Activated CD4-positive, alpha-beta T cell treated with anti-CD3 and anti-CD28 coated beads, Interleukin-2, amount 50 U/mL, for 4 hours (primary cell): ENCODE measurements at places on chromosomes 2 and 18.

DNA sequence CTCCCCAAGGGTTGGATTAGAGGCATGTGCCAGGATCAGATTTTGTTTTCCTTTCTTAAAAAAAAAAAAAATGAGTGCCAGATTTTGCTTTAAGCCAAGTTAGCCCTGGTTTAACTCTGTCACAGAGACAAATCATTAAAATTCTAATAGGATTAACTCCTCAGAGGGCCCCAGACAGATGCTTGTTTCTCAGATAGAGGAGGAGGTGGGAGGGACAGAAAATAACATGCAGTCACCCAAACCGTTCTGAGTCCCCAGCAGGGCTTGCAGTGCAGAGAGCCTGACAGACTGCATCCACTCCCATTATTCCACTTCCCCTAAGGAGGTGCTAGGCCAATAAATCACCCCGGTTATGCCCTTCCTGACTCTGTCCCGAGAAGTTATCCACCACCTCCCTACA is 6.3 kb upstream of the PROKR1 start:
- DNase-seq: no peak

DNA sequence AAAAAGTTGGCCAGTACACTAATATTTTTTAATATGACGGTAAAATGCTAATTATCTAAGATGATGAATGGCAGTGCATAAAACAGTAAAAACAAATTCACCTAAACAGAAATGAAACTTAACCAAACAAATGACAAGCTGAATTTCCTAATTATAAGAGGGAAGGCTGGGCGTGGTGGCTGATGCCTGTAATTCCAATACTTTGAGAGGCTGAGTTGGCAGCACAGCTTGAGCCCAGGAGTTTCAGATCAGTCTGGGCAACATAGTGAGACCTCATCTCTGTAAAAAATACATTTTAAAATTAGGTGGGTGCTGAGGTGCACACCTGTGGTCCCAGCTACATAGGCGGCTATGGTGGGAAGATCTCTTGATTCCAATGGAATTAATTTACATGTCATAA is 120.1 kb downstream of the USP34 start:
- no peak for DNase-seq

- no peak for DNase-seq
These were observed 5.7 kb upstream of the OTOS start for GRCh38 chr2:240146141-240146561.

- DNase-seq: no peak
These were observed 8.8 kb downstream of the PRLH start for GRCh38 chr2:237574894-237575868.
